ENCODE measurements at places on chromosomes 12 and 14. TPM values are rescaled to one million over a fixed set of nuclear protein-coding genes. Genes with fewer than 3 reads are reported as not detected.

Gene CLEC12A
- not detected for total RNA-seq

Gene EXOC3L4
- total RNA-seq: not detected

Gene LHX5
- total RNA-seq: not detected

Gene AICDA
- total RNA-seq: not detected

Gene FAIM2
- total RNA-seq: 3.0 TPM

Gene CELA1
- total RNA-seq: not detected

Gene WNT1
- total RNA-seq: not detected

Gene NTN4
- total RNA-seq: 160 TPM

Gene PTPRO
- under 0.01 TPM for total RNA-seq

Gene IFT43
- total RNA-seq: 25.9 TPM

Gene SLC17A8
- not detected for total RNA-seq

Gene TEX52
- not detected for total RNA-seq
